G401 (cell line): ENCODE measurements at places on chromosomes 7 and 10. TPM values are rescaled to one million over a fixed set of nuclear protein-coding genes. Genes with fewer than 3 reads are reported as not detected.

Gene DNTT
- not detected in 2 replicates for total RNA-seq

DNA sequence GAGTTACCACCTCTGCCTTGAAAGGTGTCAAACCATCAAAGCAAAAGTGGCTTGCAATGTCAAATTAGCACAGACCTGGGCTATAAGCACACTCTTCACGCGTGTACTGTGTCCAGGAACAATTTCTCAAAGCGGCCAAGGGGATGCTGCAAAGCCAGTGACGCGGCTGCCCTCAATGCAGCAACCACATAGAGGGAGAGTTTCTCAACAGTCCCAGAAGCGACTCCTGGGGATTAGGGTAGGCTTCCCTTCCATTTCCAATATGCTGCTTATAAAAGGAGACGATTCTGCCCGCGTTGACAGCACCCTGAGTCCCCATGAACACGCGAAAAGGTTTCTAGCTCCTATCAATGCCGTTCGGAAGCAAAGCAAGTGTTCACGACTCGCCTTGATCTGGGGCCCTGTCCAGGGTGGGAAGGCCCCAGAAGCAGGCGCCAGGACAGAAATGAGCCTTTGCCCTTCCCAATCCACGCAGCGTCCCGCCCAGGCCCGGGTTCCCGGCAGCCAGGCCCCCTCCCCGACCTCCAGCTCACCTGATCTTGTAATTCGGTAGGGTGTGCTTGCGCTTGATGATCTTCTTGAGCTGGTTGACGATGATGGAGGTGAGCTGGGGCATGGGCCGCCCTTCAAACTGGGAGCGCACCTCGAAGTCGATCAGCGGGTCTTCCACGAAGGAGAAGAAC, 1.3 kb downstream of the PDZD8 start:
- DNase-seq: peak; percentile 52

DNA sequence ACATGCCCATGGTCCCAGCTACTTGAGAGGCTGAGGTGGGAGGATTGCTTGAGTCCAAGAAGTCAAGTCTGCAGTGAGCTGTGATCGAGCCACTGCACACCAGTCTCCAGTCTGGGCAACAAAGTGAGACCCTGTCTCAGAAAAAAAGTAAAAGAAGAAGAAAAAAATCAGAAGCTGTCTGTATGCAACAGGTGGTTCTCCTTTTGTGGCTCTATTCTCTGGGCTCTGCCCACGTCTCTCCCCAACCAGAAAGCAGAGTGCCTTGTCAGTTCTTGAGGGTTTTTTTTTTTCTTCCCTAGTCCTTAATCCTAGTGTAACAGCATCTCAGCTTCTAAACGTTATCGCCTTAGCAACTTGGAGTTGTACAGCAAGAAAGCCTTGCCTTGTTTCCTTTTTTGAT, 89.5 kb downstream of the PRKCQ start:
- no peak for DNase-seq

DNA sequence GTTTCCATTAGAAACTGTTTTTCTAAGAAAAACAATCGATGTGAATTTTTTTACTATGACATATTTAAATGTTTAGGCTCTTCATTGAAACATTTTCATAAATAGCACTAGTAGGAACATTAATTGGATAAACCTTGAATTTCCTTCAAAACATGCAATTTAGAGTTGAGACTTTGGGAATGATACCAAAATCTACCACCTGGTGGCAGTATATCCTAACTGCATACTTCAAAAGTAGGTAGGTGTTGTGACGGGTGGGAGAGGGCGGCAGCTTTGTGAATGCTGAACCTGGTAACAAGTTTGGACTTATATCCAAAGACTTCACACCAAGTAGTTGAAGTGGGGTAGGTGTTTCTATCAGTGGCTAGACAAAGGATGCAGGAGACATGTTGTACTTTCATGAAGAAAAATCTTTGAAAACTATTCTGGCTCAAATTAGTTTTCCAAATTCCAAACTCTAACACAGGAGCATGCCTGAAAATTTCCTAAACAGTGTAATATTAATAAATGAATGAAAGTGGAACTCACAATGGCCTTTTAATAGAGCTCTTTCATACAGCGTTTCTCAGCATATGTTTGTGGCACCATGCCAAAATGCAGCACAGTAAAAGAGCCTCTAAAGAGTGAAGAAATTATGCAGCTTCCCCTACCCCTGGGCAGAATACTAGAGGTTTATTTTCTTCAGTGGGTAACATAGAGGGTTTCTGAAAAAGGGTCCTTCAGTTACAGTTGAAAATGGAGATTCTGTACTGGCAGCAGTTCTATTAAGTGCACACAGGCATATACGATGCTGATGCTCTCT, 201.0 kb upstream of the TPK1 start:
- peak; percentile 30 for DNase-seq

Gene OR2A7
- total RNA-seq: not detected in 2 replicates

DNA sequence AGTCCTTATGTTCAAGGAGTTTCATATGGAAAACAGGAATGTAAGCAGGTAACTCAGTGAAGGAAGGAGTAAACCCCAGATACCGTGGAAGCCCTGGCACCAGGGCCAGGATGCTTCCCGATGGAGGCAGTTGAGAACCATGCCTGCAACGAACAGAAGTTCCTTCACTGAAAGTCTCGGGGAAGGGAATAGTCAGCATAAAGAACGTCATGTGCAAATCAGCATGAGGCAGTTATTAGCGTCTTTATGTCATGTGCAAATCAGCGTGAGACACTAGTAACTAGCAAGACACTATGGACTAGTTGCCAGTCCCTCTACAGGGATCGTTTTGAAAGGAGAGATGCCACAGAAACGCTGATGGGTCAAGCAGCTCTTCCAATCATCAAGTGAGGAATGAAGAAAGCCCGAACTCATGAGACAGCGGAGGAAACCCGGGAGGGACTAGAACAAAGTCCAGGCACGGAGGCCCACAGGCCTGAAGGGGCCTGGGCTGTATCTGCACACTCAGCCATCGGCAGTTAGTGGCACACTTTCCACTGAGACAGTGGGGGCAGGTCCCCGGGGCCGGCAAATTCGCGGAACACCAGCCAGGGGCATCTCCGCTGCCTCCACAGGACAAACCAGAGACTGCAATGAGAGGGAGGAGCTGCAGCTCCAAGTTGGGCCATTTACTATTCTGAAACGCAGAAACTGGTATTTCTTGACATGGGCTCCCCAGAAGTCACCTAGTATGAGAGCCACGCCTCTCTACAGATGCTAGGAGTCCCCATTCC, 109.6 kb downstream of the SFMBT2 start:
- no peak for DNase-seq

DNA sequence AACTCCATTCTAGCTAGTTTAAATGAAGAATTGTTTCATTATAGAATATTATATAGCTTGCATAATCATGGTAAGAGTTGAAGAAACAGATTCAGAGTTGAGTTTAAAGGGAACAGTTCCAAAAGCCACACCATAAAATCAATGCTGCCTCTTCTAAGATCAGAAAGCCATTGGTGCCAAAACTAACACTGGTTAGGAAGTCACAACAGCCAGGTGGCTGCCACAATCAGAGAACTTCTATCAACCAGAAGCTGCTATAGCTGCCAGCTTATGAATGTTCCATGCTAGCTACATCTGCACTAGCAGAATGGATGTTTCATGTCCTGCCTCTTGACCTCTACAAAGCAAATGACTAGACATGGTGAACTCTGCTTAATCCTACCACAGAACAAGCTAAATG, 583.1 kb upstream of the LRRN3 start:
- DNase-seq: no peak

DNA sequence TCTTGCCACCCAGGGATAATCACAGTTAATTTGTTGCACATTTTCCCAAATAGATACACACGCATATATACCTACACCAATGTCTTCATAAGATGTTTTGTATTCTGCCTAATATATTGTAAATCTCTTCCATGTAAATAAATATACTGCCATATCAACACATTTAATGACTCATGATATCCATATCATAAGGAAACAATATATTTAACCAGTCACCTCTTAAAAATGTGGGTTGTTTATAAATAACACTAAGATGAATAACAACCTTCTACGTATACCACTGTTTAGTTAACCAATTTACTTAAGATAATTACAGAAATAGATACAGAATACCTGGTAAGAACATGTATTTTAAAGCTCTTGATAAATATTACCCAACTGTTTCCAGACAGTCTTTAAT, 38.2 kb downstream of the ELAPOR2 start:
- DNase-seq: no peak

DNA sequence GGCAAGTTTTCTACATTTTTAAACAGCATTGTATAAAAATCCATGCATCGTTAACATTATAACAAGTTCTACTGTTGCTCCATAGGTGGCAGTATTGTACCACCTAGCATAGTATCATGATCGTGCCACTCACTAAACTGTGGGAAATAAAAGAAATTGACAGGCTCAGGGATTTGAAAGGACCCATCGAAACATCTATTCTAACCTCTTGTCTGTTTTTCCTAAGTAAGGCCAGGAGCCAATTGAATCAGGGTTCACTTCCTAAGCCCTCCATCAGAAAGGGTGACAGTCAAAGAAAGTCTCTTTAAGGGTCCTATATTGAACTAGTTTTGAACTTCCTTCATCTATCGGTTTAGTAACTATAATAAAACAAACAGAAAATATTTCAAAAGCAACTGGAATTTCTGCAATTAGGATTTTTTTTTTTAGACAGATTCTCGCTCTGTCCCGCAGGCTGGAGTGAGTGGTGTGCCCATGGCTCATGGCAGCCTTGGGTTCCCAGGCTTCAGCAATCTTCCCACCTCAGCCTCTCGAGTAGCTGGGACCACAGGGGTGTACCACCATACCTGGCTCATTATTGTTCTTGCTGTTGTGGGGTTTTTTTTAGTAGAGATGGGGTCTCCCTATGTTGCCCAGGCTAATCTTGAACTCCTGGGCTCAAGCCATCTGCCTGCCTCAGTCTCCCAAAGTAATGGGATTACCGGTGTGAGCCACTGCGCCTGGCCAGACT, 9.4 kb downstream of the HACD1 start:
- DNase-seq: peak; percentile 81

GRCh38 chr10:110398419-110399105, 93.8 kb upstream of the SMNDC1 start:
- no peak for DNase-seq

Gene TUBAL3
- total RNA-seq: not detected in 2 replicates
